ENCODE measurements at places on chromosomes 5 and 9. TPM values are rescaled to one million over a fixed set of nuclear protein-coding genes. Genes with fewer than 3 reads are reported as not detected.

Gene CDO1
- total RNA-seq, result 19.0 TPM

Gene MEGF9
- total RNA-seq, result 5.4 TPM

Gene CCL28
- total RNA-seq, result 0.34 TPM

Gene PAPPA
- 11.1 TPM for total RNA-seq

Gene RNF208
- 1.2 TPM for total RNA-seq

Gene EIF4E1B
- not detected for total RNA-seq

Gene PRRC1
- total RNA-seq, result 37.7 TPM

Gene NRG2
- total RNA-seq, result 0.15 TPM

Gene ATP10B
- total RNA-seq, result not detected

All from bronchus fibroblast of lung (primary cell).